ENCODE measurements at places on chromosomes 7 and 10.

DNA sequence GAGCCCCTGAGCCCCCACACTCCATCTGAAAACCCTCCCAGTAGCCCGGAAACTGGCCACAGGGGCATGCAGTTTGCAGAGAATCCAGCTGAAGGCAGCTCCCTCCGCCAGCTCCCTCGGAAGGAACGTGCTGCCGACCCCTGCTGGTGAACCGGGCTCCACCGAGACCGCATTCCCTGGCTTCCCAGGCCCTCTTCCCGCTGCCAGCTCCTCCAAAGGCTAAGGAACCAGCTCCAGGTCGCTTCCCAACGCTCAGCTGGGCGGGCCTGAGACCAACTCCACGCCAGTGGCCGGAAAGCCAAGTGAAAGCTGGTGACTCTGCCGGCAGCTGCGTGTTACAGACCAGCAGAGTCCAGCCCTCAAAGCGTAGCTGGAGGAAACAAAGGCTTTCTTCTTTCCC lies 35.8 kb downstream of the GPER1 start:
- DNase-seq: no peak

DNA sequence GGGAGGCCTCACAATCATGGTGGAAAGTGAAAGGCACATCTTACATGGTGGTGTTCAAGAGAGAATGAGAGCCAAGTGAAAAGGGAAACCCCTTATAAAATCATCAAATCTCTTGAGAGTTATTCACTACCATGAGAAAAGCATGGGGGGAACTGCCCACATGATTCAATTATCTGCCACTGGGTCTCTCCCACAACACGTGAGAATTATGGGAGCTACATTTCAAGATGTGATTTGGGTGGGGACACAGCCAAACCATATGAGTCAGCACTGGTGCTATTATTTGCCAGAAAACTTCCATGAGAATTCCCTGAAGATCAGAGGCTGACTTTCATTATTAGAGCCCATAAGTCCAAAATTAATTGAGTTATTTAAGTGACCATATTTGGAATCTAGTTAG lies 1001.2 kb upstream of the POT1 start:
- no peak for DNase-seq

GRCh38 chr7:135238112-135238744 lies 4.6 kb downstream of the STRA8 start:
- no peak for DNase-seq

DNA sequence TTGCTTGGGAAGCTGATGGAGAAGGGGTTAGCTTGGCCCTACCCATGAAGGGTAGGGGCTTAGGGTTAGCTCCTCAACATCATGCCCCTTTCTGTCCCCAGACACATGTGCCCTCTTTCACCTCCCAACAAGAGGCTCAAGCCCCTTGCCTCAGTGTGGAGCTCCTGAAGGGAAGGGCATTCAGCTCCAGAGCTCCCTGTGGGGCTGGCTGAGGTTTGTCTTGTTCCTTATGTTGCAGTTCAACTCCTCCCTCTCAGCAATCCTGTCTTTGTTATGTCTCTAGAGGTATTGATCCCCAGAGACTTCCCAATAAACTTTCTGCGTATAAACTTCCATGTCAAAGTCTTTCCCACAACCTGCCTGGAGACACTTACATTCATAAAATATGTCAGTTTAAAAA lies 252.2 kb upstream of the SP4 start:
- no peak for DNase-seq

DNA sequence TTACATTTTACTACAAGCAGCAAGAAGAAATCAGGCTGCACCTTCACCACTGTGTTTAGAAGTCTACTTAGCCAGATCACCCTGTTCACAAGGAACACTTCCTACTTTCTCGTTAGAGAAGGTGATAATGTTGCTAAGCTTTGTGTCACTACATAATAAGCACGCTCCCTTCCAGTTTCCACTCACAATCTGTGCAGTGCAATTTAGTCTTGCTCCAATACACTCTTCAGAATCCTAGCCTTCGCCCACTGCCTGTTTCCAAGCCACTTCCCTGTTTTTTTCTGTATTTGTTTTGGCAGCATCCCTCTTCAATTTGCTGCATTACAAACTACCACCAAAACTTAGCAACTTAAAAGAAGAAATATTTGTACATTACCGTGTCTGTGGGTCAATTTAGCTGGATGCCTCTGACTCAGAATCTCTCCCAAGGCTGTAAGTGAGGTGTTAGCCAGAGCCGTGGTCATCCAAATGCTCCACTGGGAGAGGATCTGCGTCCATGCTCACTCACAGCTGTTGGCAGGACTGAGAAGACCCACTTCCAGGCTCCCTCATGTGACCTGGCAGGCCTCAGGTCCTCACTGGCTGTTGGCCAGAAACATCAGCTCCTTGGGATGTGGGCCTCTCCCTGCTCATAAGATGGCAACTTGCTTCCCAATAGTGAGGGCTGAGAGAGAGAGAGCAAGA lies 110.4 kb downstream of the PON1 start:
- no peak for DNase-seq

DNA sequence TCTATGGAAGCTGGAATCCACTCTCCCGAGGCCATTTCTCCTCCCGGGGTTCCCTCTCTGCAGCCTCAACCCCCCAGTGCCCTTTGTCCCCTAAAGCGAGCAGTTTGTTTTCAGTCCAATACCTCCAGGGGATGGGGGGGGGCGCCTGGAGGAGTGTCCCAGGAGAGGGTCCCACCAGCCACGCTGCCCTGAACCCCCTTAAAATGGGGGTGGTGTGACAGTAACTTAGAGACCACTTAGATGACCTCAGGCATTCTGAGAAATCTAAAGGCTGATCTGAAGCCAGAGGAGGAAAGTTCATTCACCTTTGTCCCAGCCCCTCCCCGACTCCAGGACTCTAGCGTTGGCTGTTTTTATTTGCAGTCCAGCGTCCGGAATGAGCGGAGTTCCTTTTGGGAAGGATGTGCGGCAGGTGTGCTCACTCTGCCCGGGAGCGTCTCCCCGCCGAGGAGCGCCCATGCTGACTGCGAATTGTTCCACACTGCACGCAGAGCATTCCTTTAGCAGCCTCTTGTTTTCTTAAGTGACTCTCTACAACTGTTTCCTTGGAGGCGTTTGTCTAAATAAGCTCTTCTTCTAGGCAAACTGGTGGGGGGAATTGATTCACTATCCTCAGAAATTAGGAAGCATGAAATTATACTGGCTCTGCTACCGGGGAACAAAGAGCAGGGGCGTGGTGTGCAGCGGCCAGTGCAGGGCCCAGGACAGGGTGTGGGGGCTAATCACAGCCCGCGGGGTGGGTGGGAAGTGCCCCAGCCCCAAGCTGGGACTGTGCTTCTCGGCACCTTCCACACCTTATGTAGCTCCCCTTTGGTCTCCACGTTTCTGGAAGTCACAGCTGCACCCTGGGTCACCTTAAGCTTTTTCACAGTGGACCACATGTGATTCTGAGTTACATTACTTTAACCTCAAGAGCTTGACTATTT lies 46.3 kb downstream of the SYPL1 start:
- DNase-seq: no peak

- no peak for DNase-seq
Measured at GRCh38 chr7:139396323-139396951, 36.7 kb downstream of the LUC7L2 start.

DNA sequence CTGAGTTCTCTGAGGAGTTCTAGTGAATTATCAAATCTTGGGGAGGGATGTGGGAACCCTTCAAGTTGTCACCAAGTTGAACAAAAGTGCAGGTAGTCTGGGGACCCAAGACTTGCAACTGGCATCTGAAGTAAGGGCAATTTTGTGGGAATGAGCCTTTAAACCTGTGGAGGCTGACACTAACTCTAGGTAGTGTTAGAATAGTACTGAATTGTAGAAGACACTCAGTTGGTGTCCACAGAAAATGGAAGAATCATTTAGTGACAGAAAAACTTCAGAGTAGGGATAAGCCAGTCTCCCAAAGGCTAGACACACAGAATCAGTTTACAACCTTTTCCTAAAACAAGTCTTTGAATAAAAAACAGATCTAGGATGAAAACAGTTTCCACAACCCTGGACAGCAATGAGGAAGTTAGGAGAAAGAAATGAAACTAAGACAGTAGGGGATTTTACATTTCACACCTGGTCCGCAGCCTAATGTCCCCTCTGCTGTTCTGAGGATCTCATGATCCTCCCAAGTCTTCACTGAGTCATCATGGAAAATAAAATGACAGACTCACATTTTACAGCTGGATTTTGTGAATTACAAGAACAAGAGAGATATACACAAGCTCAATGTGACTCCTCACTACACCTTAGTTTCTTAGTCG lies 23.0 kb upstream of the ING3 start:
- DNase-seq: no peak

DNA sequence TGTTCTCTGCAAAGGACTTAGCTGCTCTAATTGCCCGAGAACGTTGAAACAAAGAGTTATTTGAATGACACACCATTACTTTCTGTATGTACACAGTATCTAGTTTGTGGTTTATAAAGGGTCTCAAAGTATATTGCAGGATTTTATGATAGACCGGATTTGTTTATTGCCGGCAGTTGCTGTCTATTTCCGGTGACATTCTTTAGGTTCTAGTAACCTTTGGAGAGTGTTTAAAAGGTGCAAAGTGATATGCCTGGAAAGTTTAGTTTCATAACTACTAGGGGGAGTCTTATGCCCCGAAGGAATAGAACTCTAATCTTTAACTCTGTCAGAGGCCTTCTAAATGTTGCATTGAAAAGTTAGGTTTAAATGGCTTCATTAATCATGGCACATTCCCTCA lies 63.8 kb downstream of the PAPSS2 start:
- DNase-seq: no peak

DNA sequence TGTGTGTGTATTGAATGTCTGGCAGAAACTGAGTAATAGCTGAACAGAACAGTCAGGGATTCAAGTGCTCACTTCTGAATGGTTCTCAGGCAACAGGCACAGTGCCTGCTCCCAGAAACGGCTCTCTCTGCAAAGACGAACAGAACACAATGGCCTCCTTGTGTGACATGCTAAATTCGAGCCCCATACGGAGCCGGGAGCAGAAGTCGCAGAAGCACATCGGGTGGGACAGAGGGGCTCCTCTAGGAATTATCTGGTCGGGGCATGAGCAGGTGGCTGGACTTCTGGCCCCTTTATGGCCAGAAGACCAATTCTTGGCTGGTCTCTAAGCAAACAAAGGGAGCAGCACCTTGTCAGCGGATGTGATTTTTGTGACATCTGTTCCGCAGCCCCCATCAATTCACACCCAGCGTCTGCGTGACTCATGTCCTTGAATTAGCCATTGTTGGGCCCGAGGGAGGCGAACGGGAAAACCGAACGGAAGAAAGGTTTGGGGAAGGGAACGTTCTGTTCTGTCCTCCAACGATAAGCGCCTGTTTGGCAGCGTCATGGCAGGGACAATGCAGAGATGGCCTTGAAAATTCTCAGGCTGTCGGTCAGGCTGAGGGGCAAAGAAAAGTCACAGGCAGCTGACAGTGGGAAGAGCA lies 47.3 kb upstream of the NPTX2 start:
- no peak for DNase-seq

GRCh38 chr7:64515781-64516180 lies 47.1 kb downstream of the ZNF680 start:
- no peak for DNase-seq

- no peak for DNase-seq
Measured at GRCh38 chr10:89846786-89847185, 145.4 kb downstream of the KIF20B start.

GRCh38 chr7:11540271-11540761 lies 291.7 kb downstream of the THSD7A start:
- no peak for DNase-seq

DNA sequence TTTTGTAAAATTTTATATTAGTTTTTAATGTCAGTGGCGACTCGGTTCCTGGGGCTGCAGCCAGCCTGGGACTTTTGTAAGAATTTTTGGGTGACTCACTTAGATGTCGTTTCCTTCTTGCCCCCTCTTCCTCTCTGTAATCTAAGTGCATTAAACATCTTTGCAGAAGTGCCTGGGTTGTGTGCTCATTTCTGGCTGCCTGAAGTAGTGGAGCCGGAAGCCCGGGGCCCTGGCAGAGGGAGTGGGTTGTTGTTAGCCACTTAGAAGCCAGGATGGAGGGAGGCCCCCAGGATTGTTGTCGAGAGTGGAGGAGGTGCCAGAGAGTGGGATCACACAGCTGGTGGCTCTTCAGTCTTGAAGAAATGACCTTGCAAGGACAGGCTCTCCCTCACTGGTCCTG lies 11.0 kb upstream of the TRIM8 start:
- no peak for DNase-seq

DNA sequence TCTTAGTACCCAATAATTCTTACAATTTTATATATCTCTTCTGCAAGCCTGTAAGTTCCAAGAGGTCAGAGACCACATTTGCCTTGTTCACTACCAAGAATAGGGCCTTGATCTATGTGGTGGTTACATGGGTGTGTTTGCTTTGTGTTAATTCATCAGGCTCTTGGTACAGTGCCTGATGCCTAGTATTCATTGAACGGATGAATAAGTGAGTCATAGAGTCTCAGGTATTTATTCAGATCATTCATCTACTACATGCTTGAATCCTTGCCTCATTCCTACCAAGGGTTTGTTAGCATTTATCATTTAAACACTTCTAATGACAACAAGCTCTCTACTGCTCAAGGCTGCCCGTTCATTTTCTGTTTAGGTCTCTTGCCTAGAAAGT lies 11.3 kb upstream of the SGPL1 start:
- no peak for DNase-seq

- DNase-seq: no peak
Measured at GRCh38 chr7:16727736-16728135, 25.8 kb upstream of the TSPAN13 start.

- no peak for DNase-seq
Measured at GRCh38 chr7:43593010-43593409, 10.1 kb downstream of the STK17A start.

GRCh38 chr10:117138838-117139580 lies 939 bp upstream of the VAX1 start:
- DNase-seq: no peak

- DNase-seq: no peak
Measured at GRCh38 chr10:62196528-62196927, 72.1 kb downstream of the RTKN2 start.

DNA sequence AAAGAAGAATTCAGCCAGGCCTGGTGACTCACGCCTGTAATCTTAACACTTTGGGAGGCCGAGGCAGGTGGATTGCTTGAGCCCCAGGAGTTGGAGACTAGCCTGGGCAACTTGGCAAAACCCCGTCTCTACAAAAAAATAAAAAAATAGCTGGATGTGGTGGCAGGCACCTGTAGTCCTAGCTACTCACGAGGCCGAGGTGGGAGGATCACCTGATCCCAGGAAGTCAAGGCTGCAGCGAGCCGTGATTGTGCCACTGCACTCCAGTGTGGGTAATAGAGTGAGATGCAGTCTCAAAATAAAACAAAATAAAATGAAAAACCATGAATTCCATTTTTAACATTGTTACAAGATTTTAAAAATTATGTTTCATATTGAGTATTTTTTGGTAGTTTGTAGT lies 988.9 kb upstream of the ZNF722 start:
- DNase-seq: no peak

GRCh38 chr10:5762531-5762930 lies 50.7 kb downstream of the GDI2 start:
- no peak for DNase-seq

DNA sequence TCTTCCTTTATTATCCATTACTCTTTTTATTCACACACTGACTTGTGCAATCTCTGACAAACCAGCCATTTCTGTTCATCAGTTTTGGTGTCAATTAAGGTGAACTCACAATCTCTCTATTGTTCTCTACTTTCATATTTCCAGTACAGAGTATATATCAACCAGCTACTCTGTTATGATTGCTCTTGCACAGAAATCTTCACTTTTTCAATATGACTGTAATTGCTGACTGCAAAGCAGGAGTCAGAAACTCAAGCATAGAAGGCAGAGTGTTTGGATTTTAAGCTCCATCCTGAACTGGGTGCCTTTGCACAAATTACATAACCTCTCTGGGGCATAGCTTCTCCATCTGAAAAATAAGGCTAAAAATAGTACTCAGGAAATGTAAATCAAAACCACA lies 1042.0 kb downstream of the GRM8 start:
- no peak for DNase-seq

- DNase-seq: no peak
Measured at GRCh38 chr7:120994512-120995410, 6.2 kb downstream of the CPED1 start.
